GM12878 (cell line): ENCODE measurements at places on chromosomes 4 and X. TPM values are rescaled to one million over a fixed set of nuclear protein-coding genes. Genes with fewer than 3 reads are reported as not detected.

GRCh38 chr4:27132497-27132896, 271.9 kb downstream of the STIM2 start:
- no peak overlapping the region for H3K27ac ChIP-seq
- H3K4me3 ChIP-seq, result no peak overlapping the region
- no peak for DNase-seq
- no peaks in the 10 kb centered on the region for H3K27me3 ChIP-seq
- H3K36me3 ChIP-seq, result no peaks in the 10 kb centered on the region

Gene HTN1
- not detected in 2 replicates for total RNA-seq

Gene GPRIN3
- total RNA-seq, result 0.03 and 0.05 TPM in 2 replicates

Gene SMIM20
- 17.3 and 18.3 TPM in 2 replicates for total RNA-seq

DNA sequence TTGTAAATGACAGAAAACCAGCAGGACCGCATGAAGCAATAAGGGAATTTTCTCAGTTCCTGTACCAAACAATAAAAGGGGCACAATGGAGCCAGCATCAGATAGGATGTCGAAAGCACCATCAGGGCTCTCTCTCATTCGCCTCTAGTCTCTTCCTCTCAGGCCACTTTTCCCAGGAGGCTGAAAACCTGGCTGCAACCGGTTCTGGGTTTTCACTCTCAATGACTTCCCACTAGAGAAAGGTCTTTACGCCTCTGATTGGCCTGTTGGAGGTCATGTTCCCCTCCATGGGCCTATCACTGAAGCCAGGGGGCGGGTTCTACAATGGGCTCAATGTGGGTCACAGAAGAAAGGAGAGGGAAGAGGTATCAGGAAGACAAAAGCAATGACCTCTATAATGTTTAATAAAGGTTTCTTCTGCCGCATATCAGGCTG, 29.3 kb downstream of the ZNF827 start:
- no peak overlapping the region for H3K27ac ChIP-seq
- no peaks in the 10 kb centered on the region for H3K27me3 ChIP-seq
- no peak overlapping the region for H3K4me3 ChIP-seq
- DNase-seq, result no peak
- peaks cover 5% of the 10 kb centered on the region; the same call in 1 of the 2 replicates for H3K4me1 ChIP-seq
- peaks cover 3% of the 10 kb centered on the region for H3K36me3 ChIP-seq
